ENCODE measurements at places on chromosomes 7 and 10.

GRCh38 chr7:17822547-17823173 is 117.6 kb downstream of the SNX13 start:
- DNase-seq = no peak

DNA sequence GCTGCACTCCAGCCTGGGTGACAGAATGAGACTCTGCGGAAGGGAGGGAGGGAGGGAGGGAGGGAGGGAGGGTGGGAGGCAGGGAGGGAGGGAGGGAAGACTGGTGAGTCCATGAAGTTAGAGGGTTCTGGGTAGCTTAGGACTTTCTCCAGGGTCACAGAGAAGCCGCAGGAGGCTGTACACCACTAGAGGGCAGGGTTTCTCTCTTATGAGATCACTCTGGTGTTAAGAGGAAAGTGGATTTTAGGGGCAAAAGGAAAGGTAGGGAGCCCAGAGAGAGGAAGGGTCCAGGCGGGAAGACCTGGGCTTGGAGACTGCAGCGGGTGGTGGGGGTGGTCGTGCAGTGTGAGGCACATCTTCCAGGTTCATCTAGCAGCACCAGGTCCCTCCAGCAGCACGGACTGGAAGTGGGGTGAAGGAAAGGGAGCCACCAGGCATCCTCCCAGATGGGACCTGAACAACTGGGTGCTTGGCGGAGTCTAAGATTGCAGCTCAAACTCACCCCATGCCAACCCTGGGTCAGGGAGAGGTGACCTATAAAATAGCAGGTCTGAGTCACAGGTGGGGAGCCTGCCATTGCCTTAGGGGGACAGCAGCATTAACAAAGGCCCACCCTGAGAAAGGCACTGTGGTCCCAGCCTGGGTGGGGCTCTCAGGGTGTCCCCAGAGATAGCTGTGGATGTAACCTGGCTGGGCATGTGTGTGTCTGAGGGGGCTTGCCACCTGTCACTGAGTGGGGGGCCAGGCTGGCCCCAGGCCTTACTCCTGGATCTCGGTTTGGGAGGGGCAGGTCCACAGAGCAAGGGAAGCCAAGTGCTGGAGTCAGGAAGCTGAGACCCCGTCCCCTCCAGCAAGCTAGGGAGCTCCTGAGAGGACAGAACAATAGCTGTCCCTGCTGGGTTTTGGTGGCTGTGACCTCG is 48.5 kb upstream of the SLC29A3 start:
- DNase-seq = no peak

DNA sequence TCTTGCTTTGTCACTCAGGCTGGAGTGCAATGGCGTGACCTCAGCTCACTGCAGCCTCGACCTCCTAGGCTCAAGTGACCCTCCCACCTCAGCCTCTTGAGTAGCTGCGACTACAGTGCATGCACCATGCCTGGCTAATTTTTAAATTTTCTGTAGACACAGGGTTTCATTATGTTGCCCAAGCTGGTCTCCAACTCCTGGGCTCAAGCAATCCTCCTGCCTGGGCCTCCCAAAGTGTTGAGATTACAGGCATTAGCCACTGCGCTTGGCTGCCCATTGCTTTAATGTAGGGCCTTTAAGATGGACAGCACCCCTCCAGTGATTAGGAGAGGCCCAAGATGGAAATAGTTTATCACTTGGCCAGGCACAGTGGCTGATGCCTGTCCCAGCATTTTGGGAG is 39.4 kb downstream of the NIPSNAP2 start:
- no peak for DNase-seq

GRCh38 chr10:132532749-132533560 is 4.6 kb upstream of the INPP5A start:
- DNase-seq = no peak

- DNase-seq = no peak
These were observed 279.9 kb upstream of the MKLN1 start for GRCh38 chr7:131047651-131048304.

DNA sequence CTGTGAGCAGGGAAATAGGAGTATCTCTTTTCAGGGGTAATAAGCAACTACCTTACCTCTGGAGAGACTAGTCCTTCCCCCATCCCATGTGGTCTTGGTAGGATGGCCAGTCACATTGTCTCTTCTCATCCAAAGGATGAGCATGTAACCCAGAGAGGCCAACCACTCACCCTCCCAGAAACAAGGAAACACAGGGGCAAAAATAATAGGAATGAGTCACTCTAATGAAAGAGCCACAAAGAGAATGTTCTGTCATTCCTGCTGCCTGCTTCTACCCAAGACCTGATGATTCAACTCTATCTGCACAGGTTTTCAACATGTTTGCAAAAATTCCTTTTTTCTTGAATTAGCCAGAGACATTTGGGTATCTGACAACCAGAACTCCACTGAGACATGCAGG is 99.3 kb upstream of the NFE2L3 start:
- DNase-seq = no peak

Data from stimulated activated CD4-positive, alpha-beta T cell treated with anti-CD3 and anti-CD28 coated beads, Interleukin-1b, Interleukin-23, amount 100 ng/mL, for 1 hour (primary cell).